ENCODE measurements at places on chromosomes 7 and 10.

DNA sequence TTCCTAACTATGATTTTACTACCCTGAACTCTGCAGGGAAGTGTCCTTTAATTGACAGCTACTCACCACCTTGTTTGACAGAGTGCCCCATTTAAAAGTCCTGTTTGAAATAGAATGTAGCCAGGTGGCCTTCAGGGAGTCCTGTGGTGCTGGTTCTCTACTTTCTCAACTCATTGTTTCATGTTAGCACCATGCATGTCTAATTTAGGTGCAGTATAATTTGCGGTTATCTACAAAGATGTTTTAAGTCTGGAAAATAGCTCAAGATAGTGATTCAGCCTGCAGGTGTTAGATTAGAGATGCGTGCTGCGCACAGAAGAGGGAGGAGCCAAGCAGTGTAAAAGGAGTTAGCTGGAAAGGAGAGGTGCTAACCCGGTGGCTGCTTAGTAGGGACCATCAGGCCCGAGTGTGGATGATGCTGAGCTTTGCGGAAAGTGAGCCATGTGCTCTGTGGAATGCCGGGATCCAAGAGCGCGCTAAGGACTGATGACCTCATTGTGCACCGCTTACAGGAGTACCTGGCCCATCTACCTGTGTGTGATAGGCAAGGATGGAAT is 1.2 kb downstream of the CCM2 start:
- no peak for DNase-seq

GRCh38 chr10:49143249-49143648 is 9.4 kb upstream of the FAM170B start:
- DNase-seq = no peak

GRCh38 chr7:95317546-95317945 is 6.8 kb downstream of the PON1 start:
- DNase-seq = no peak

DNA sequence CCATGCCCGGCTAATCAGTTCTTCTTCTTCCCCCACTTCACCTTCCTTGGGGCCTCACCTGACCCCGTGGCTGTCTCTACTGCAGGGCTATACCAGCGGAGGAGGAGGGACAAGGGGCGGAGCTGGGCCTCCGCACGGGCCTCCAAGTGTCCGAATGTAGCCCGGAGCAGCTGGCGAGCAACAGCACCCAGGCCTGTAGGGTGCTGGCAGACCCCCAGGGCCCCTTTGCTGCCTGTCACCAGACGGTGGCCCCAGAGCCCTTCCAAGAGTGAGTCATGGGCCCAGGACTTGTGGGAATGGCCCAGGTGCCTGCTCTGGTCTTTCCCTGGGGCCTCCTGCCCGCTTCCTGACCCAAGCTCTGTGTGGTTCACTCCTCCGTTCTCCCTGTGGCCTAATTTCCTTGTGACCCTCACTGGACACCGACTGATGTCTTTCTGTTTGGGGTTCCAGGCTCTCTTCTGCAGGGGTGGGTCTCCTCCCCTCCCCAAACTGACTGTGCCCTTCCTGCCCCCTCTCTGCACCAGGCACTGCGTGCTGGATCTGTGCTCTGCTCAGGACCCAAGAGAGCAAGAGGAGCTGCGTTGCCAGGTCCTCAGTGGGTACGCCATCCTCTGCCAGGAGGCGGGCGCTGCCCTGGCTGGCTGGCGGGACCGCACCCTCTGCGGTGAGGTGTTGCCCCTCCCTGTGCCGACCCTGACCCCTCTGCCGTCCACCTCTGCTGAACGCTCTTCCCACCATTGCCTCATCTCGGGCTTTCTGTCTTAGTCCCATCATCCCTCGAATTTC is 35.2 kb downstream of the EPHB4 start:
- DNase-seq = no peak

- no peak for DNase-seq
Observed at GRCh38 chr7:32958046-32959025, 1.1 kb downstream of the FKBP9 start.

GRCh38 chr7:51187941-51188340 is 128.7 kb downstream of the COBL start:
- DNase-seq = peak; percentile 70

DNA sequence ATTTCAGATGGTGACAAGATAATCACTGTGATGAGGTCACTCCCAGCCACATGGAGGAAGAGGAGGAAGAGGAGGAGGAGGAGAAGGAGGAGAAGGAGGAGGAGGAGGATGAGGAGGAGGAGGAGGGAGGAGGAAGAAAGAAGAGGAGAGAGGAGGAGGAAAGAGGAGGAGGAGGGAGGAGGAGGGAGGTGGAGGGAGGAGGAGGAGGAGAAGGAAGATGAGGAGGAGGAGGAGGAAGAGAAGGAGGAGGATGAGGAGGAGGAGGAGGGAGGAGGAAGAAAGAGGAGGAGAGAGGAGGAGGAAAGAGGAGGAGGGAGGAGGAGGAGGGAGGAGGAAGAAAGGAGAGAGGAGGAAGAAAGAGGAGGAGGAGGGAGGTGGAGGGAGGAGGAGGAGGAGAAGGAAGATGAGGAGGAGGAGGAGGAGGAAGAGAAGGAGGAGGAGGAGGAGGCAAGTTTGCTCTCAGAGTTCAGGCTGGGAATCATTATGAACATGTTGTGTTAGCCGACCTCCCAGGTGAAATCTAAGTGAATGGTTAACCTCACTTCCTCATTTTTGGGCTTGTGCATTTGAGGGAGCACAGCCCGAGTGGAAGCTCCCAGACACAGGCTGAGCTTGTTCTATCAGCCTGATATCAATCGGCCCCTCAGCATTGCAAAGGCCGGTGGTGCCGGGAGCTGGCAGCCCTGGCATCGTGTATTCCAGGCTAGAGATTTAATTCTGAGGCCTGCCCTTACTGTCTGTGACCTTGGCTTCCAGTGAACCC is 236.2 kb upstream of the PITRM1 start:
- DNase-seq = no peak

- no peak for DNase-seq
Observed at GRCh38 chr7:84914598-84914997, 272.3 kb downstream of the SEMA3D start.

DNA sequence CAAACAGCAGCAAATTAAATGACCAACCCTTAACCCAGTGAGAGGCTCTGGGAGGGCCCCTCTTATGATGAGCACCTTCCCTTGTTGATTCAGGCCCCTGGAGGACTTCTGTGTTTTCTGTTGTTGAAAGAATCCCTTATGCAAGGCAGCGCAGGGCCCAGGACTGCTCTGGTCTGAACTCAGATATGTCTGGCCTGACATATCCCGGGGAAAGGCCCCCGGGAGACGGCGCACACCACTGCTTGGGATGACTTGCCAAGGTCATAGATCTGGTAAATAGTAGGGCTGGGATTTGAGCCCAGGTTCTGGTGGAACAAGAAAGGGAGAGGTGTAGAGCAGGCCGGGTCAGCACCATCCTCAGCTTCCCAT is 124.0 kb downstream of the AOAH start:
- no peak for DNase-seq

- no peak for DNase-seq
Observed at GRCh38 chr10:118698421-118698820, 56.3 kb downstream of the CACUL1 start.

- no peak for DNase-seq
Observed at GRCh38 chr7:137954614-137955013, 47.3 kb downstream of the CREB3L2 start.

DNA sequence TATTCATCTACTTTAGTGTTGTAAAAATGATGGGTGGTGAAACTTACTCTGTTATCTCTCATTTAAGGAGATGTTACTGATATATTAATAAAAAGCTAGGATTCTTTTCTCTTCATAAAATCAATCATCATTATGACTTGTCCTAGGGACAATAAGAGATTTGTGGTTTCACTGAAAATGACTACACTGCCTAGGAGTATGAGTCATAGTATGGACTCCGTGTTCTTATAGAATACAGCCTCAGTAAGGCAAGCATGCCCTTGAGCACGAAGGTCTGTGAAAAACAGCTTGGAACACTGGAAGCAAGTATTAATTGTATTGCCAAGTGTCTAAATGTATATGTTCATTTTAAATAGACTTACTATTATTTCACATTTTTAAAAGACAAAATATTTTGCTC is 749.2 kb upstream of the PCDH15 start:
- DNase-seq = no peak

DNA sequence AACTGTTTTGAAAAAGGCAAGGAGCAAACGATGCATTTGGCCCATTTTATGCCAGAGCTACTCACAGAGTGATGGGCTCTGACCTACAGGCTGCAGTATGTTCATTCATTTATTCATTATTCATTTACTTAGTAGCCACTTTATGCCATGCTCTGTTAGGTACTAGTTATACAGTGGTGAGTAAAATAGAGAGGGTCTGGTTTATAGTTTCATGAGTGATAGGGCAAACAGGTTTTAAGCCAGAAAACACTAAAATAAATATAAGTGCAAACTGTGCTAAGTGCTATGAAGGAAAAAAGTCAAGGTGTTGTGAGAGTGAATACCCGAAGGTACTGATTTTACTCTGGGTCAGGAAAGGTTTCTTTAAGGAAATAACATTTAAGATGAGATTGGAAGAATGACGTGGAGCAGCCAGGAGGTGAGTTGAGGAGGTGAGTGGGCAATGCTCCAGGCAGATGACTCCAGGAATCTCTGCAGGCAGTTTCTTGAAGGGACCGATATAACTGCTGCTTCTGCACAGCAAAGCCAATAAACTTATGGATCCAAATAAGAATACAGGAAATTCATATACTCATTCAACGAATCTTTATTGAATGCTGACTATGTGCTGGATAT is 56.9 kb upstream of the FAM133B start:
- DNase-seq = no peak

DNA sequence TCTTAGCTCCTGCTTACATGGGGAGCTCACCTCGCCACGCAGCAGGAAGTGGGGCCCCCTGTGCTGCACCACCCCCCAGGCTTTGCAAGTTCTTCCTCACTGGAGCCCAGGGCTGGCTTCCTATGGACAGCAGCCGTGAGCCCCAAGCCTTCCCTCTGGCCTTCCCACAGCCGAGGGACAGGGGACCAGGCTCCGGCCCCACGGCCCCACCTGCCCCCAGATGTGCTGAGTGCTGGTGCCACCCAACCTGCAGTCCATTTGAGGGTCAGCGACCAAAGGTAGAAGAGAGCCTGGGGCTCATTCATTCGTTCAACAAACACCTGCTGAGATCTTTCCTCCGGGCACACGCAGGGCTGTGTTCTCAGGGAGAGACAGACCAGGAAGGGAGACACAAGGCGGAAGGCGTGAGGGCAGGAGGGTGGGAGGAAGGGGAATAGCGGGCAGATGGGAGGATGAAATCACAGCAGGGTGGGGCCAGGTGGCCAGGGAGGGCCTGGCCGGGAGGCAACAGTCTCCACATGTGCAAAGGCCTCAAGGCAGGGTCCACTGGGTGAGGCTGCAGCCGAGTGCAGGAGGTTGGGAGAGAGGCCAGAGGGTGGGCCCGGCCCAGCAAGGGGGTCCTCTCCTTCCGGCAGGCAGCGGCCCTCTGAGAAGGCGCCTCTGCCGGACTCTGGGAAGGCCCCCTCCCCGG is 100.1 kb downstream of the FOXL3 start:
- no peak for DNase-seq

DNA sequence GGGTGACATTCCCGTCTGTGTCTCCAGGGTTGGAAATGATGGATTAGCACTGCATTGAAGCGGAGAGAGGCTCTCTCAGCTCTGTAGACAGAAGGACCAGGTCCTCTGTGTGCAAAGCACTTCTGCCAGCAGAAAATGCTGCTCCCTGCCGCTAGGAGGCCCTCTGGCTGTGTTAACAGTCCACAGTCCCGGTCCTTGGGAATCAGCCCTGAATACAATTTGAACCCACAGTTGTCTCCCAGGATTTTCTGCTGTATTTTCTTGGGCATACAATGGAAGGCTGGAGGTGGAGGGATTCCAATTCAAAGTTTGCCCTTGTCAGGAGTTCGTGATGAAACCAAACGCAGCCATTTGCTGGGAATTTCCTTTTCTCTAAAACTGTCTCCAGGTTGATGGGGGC is 205.2 kb downstream of the GLRX3 start:
- no peak for DNase-seq

GRCh38 chr7:158651968-158652565 is 52.5 kb downstream of the NCAPG2 start:
- DNase-seq = no peak

- no peak for DNase-seq
Observed at GRCh38 chr7:5528071-5528814, 104.6 kb upstream of the TNRC18 start.

DNA sequence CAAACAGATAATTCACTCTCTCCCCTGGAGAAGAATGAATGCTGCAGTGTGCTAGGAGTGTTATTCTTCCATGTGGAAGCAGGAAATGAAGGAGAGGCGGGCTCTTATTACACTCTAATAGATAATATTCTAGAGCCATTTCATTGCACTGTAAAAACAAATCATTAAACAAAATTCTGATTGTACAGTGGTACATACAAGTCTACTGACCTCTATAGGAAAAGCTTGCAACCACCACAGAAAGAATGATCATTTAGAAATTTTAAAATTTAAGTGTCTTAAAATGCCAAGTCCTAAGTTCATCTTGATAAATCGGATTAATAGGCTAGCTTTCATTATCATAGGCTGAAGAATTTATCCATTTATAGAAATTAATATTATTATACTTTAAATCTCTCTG is 960.3 kb upstream of the LRRN3 start:
- no peak for DNase-seq

DNA sequence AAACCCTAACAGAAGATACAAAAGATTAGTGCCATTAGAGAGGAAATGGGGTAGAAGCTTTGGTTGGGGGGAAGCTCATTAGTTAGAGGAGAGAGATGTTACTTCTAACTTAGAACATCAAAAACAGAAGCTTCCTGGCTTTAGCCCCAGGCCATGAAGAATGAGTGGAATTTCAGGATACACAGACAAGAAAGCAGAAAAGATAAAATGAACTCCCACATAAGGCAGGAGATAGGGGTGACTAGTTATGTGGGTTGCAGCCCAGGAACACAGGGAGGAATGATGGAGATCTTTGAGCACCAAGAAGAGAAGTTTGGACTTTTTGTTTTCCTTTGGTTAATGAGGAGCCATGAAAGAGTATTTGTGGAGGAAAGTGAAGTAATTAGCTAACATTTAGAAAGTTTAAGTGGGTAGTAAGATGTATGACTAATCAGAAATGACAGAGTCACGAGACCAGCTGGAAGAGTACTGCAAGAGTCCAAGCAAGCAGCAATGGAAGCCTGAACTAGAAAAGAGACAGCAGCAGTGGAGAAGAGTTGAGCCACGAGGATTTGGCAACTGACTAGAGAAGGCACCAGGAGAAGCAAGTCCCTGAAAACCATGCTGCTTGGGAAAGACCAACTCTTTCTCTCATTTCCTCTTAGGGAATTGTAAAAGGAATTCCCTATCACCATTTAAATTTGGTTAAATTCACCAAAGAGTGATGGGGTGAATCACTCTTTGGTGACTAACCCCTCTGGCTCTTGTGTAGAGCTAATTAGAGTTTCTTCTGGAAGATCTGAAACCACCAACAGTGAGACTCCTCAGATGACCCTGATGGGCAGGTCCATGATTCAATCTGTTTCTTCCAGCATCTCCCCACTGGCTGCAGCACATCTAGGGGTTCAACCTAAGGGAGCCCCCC is 131.9 kb downstream of the KCNMA1 start:
- DNase-seq = no peak

- no peak for DNase-seq
Observed at GRCh38 chr10:2529945-2530344, 537.4 kb upstream of the PFKP start.
